Cardiac fibroblast (primary cell): ENCODE measurements at places on chromosomes 12 and 14.

GRCh38 chr14:31947076-31947475 is 130.0 kb upstream of the ARHGAP5 start:
- DNase-seq = no peak

DNA sequence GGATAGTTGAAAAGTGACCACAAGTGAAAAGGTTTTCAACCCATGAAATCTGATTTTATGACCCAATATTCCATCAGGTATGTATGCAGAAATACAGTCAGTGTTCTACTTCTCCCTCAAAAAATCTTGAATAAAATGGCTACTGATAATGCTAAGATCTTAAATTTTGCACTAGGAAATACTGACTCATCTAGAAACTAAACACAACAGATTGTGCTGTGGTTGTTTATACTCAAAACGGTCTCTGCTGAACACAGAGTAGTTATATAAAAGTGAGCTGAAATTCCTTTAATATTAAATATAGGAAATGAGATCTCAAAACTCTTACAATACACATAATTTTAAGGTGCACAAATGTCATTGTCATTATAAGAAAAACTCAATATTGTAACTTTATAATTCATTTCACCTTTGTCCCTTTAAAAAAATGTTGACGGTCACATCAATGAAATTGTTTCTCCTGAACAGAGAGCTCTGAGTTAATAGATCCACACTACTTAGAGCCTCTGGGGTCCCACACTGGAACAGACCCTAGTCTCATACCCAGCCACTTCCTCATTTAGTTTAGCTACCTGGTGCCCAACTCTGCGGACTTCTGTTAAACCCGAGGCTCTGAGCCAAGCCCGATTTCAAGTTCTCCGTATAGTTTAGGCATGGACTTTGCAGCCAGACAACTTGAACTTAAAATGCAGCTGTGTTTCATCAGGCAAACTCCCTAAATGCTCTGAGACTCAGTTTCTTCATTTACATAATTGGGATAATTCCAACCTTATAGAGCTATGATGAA is 9.3 kb downstream of the COCH start:
- DNase-seq = no peak

DNA sequence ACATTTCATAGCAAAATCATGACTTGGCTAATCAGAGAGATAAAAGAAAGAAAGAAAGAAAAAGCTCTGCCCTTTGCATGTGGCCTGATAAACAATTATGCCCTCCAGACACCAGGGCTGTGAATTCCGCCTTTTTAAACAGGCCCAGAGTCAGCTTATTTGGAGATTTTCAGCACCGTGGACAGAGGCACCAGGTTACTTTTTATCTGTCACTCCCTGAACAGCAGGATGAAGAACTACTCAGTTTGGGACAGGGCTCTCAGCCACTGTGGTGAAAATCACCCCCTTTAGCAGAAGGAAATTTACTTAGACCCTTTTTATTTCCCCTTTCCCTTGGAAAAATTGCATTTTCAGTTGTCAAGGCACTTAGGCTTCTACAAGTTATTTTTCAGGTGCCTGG is 359.9 kb downstream of the NRXN3 start:
- DNase-seq = peak; percentile 1

DNA sequence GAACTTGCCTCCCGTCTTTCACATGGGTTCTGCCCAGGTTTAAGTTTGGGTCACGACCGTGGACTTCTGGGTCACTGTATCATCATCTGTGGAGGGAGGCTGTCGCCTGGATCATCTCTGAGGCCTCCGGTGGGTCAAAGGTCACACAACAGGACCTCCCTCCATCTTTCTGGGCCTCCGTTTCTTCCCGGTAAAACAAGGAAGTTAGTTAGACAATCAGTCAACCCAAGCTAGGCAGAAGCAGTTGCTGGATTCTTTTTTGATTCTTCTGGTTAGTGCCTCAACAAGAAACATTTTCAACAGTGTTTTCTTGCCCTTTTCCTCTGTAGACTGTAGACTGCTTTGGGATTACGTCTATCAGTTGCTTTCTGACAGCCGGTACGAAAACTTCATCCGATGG is 186.6 kb upstream of the BCL2L14 start:
- no peak for DNase-seq

DNA sequence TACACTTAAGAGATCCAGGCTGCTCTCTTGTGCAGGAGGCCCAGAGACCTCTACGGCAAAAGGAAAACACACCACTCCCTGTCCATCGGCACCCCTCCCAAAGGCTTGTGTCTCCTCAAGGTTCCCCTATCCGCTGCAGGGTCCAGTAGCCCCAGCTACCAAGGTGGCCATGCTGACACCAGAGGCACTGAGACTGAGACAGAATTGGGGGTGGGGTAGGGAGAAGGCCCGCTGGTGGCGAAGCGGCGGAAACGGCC is 590 bp downstream of the DDIT3 start:
- DNase-seq = no peak

DNA sequence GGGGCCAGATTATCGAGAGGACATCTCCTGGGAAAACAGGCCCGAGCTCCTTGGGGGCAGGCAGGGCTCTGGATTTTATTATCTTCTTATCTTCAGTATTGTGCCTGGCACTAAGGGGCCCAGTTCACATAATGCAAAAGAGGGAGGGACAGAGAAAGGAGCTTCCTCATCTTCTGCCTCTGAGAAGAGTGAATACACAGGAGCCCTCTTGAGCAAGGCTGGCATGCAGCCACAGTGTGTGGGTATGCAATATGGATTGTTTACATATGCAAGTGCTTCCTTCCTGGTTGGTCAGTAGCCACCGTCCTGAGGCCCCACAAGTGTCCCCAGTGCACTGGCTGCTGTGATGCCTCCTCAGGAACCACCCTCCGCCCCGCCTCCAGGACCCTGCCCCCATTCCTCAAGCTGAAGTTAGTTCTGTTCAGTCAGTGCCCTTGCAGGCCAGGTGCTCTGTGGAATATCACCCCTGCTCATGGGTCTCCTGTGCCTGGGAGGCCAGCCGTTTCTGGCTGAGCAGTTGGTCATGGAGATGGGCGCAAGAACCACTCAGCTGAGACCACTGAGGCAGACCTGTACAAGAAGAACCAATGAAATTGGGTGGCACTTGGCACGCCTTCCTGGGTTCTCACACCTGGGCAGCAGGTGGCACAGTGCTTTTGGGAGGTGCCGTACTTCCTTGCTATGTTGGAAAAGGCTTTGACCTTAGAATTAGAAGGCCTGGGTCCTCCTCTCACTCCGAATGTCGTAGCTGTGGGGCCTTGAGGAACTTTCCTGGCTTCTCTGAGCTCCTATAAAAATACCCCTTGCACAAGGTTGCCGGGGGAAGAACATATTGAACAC is 35.1 kb upstream of the ACTN1 start:
- peak; percentile 61 for DNase-seq
